ENCODE measurements at places on chromosomes 16 and 17. TPM values are rescaled to one million over a fixed set of nuclear protein-coding genes. Genes with fewer than 3 reads are reported as not detected.

DNA sequence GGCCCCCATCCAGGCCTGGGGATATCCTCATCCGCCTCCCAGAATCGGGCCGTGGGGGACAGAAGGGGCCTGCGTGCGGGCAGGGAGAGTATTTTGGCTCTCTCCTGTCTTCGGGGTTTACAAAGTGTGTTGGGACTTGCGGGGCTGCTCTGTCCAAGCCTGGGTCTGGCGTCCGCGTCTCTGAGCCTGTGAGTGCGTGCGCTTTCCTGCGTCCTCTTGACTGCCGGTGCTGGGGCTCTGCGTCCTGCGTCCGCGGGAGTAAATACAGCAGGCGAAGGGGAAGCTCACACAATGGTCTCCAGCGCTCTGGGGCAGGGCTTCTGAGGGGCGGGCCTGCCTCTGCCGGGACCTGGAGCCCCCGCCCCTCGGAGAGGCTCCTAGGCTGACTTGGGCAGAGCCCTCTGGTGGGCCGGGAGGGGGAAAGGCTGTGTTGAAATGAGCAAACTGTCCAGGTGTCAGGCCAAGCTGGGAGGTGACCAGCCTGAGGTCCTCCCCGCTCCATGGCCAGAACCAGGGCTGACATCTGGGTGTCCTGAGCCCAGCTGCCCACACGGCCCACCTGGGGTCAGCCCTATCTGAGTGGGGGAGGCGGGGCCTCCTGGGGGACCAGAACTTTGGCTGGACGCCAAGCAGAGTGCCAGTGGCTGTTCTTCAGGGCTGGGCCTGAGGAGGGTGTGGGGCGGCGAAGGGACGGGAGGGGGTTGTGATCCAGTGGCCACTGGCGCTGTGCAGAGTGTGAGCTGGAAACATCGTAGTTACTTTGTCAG, 233.6 kb downstream of the SEC14L1 start:
- peaks cover 20% of the 10 kb centered on the region for H3K36me3 ChIP-seq
- peak; percentile 89 for DNase-seq
- peak overlapping the region; percentile 92 for H3K4me3 ChIP-seq
- H3K4me1 ChIP-seq: peaks cover 56% of the 10 kb centered on the region
- H3K27ac ChIP-seq: peak overlapping the region; percentile 91

DNA sequence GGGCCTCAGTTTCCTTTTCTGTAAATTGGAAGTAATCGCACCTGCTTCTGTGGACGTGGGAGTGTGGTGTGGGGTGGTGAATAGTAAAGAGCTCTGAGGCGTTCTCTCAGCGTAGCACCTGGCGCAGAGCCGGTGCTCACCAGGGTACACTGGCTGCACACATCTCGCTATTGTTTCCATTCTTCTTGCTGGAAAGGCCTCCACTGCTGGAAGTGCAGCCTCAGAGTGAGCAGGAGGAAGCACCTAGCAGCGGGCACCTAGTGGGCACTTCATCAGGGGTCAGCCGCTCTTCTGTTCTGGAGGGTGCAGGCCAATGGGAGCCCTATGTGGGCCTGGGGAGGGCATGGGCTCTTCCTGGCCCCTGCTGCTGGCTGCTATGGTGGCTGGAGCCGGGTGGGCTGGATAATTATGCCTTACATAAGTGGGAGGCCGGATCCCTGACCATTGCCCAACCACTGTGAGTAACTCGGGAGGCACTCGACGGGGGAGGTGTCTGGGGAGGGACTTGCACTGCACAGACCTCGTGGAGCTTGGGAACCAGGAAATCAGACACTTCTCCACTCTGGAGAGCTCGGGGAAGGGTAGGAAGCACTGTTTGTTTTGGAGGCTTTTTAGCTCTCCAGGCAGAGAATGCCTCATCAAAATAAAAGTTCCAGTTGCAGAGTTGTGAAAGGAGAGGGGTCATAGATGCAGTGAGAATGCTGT, 1.7 kb downstream of the MAP2K3 start:
- H3K27ac ChIP-seq: peak overlapping the region; percentile 95
- DNase-seq: peak; percentile 27
- H3K4me1 ChIP-seq: peaks cover 50% of the 10 kb centered on the region

DNA sequence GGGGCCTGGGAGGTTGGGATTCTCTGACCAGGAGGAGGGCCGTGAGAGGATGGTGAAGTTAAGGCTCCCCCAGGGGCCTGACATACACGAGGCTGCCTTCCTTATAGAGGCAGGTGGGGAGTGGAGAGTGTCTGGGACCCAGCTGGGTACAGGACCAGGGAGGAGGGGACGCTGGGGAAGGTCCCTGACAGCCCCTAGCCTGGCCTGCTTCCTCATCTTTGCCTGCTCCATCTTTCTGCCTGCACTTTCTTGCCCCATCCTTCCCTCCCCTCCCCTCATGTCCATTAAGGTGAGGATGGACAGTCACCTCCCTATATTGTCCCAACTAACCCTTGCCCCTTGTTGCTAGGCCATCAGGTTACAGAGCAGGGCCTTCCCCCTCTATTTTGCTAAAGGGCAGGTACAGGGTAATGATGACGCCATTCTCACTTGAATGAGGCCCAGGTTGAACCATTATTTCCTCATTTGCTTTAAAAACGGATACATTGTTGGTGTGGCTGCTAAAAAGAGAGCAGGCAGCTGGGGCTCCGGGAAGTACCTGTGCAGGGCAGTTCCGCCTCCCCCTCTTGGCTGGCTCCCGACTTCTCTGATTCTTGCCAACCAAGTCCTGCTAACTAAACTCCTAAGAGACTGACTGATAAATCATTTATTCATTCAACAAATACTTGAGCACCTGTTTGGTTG, 1.3 kb downstream of the C17orf99 start:
- peak overlapping the region; percentile 68 for H3K27ac ChIP-seq
- peak; percentile 30 for DNase-seq
- H3K4me3 ChIP-seq: no peak overlapping the region
- no peaks in the 10 kb centered on the region for H3K27me3 ChIP-seq
- H3K36me3 ChIP-seq: peaks cover 3% of the 10 kb centered on the region
- H3K4me1 ChIP-seq: peaks cover 23% of the 10 kb centered on the region

- H3K36me3 ChIP-seq: peaks cover 45% of the 10 kb centered on the region
- peak overlapping the region; percentile 77 for H3K27ac ChIP-seq
- no peaks in the 10 kb centered on the region for H3K27me3 ChIP-seq
- peak overlapping the region; percentile 93 for H3K4me3 ChIP-seq
Measured at GRCh38 chr17:81684442-81684911, 666 bp downstream of the HGS start.

ARHGAP44 gene
- 0.50 TPM for total RNA-seq

ASB16 gene
- 0.27 TPM for total RNA-seq

- DNase-seq: no peak
- H3K27ac ChIP-seq: peak overlapping the region; percentile 72
- H3K36me3 ChIP-seq: no peaks in the 10 kb centered on the region
- no peak overlapping the region for H3K4me3 ChIP-seq
Measured at GRCh38 chr16:57265850-57266530, 18.5 kb downstream of the PLLP start.

- H3K4me1 ChIP-seq: peaks cover 5% of the 10 kb centered on the region
- H3K27ac ChIP-seq: no peak overlapping the region
- no peak overlapping the region for H3K4me3 ChIP-seq
- DNase-seq: no peak
Measured at GRCh38 chr16:86581458-86581857, 3.1 kb downstream of the FOXL1 start.

SKAP1 gene
- 73.9 TPM for total RNA-seq

ELP5 gene
- total RNA-seq: 85.4 TPM

TBC1D3C gene
- total RNA-seq: not detected

ELAC2 gene
- 67.6 TPM for total RNA-seq

UMOD gene
- total RNA-seq: not detected

MARVELD3 gene
- total RNA-seq: not detected

DNA sequence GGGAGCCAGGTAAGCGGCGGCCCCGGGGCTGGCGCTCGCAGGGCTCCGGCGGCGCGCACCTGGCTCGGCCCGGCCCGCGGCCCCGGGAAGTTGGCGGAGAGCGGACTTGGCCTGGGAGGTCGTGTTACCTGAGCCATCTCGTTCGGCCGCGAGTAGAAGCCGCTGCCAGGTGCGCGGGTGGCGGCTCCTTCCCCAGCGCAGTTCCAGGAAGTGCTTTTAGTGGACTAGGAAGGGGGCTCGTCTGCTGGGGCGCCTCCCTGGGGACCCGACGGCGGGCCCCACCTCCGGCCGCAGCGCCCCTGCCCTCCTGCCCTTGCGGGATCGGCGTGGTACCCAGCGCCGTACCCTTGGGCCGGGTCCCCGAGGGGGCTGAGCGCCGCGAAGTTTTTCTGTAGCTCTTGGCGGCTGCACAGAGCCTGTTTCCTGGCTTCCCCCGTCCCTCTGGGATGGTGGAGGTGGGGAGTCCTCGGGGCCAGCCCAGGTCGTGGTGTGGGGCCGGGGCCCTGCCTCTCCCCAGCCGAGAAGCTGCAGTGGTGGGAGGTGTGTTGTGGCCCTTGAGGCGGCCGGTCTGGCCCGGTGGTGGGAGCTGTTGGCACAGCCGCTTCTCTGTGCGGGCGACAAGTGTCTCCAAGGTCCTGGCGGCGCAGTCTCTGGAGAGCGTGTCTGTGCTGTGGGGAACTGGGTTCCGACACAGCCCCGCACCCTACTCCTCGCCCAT, 96.9 kb downstream of the RAB11FIP4 start:
- no peaks in the 10 kb centered on the region for H3K27me3 ChIP-seq
- H3K4me3 ChIP-seq: peak overlapping the region; percentile 92
- peak; percentile 52 for DNase-seq
- peaks cover 5% of the 10 kb centered on the region for H3K36me3 ChIP-seq
- H3K27ac ChIP-seq: peak overlapping the region; percentile 97

DNA sequence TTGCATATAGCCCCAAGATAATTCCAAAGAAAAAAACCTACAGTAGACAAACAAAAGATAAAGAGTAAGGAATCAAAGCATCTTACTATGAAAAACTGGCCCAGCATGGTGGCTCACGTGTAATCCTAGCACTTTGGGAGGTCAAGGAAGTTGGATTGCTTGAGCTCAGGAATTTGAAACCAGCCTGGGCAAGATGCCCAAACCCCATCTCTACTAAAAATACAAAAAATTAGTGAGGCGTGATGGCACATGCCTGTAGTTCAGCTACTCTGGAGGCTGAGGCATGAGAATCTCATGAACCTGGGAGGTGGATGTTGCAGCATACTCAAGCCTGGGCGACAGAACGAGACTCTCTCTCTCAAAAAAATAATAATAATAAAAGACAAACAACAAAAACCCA, 764.7 kb upstream of the KIF2B start:
- no peaks in the 10 kb centered on the region for H3K36me3 ChIP-seq
- H3K4me3 ChIP-seq: no peak overlapping the region
- no peaks in the 10 kb centered on the region for H3K27me3 ChIP-seq
- H3K4me1 ChIP-seq: no peaks in the 10 kb centered on the region
- no peak overlapping the region for H3K27ac ChIP-seq

- no peak for DNase-seq
- H3K4me3 ChIP-seq: no peak overlapping the region
- H3K27ac ChIP-seq: peak overlapping the region; percentile 53
- peaks cover 30% of the 10 kb centered on the region for H3K4me1 ChIP-seq
- no peaks in the 10 kb centered on the region for H3K27me3 ChIP-seq
Measured at GRCh38 chr17:57295526-57296023, 39.3 kb downstream of the MSI2 start.

GRCh38 chr16:87108941-87109340, 208.3 kb downstream of the C16orf95 start:
- no peak overlapping the region for H3K27ac ChIP-seq
- no peaks in the 10 kb centered on the region for H3K36me3 ChIP-seq
- H3K27me3 ChIP-seq: peaks cover 11% of the 10 kb centered on the region
- no peak overlapping the region for H3K4me3 ChIP-seq
- H3K4me1 ChIP-seq: no peaks in the 10 kb centered on the region

SCIMP gene
- total RNA-seq: 0.13 TPM

ABCA6 gene
- total RNA-seq: not detected

NHERF2 gene
- 2.8 TPM for total RNA-seq

DNA sequence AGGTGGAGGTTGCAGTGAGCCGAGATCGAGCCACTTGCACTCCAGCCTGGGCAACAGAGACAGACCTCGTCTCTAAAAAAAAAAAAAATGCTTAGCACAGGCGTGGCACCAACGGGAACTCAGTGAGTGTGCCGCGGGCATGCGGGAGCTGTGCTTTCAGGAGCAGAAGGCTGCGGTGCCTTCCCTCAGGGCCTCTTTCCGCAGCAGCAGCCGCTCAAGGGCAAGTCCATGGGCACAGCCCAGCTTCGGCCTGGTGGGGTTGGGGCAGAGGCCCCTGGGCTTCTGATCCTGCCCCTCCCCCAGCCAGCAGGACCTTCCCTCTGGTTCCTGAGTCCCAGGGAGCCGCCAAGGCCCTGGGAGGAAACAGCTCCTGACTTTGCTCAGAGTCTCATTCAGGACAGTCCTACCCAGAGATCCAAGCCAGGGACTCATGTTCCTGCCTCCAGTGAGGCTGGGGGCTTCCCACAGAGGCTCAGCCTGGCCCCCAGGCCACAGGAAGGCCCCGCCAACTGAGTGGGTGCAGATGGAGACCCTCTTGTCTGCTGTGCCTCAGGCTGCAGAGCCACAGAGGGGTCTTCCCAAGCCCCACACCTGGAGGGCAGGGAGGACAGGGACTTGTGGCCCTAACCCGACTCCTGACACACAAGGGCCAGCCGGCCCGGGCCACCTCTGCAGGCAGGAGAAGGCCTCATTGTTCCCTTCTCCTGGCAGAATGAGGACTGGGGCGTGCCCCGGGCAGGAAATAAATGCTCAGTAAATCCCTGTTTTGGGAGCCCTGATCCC, 3.3 kb upstream of the ZG16B start:
- no peak for DNase-seq
- H3K27ac ChIP-seq: no peak overlapping the region
- H3K4me1 ChIP-seq: no peaks in the 10 kb centered on the region
- no peak overlapping the region for H3K4me3 ChIP-seq

VPS9D1 gene
- total RNA-seq: 1.5 TPM

DNA sequence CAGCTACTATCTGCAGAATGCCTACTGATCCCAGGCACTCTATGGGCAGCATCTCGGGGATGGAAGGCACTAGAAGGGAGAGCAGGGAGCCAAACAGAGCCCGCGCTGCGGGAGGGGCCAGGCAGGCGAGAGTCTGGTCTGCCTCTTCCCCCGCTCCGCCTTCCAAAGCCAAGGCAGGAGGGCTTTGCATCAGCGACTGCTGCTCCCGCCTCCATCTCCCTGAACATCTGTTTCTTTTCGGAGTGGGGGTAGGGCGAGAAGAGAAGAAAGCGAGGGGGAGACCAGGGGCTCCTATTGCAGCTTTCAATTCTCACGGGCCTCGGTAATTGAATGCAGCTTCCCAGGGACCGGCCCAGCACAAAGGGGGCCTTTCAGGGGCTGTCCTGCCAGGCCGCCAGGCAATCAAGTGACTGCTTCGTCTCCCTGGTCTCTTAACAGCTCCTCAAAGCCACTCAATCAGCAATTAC, 31.4 kb upstream of the CDC42EP4 start:
- no peaks in the 10 kb centered on the region for H3K27me3 ChIP-seq
- no peak for DNase-seq
- H3K4me1 ChIP-seq: no peaks in the 10 kb centered on the region
- H3K27ac ChIP-seq: no peak overlapping the region
- H3K4me3 ChIP-seq: no peak overlapping the region

All from activated CD8-positive, alpha-beta T cell treated with anti-CD3 and anti-CD28 coated beads for 36 hours (primary cell).